ENCODE measurements at places on chromosomes 1 and 21. TPM values are rescaled to one million over a fixed set of nuclear protein-coding genes. Genes with fewer than 3 reads are reported as not detected.

DNA sequence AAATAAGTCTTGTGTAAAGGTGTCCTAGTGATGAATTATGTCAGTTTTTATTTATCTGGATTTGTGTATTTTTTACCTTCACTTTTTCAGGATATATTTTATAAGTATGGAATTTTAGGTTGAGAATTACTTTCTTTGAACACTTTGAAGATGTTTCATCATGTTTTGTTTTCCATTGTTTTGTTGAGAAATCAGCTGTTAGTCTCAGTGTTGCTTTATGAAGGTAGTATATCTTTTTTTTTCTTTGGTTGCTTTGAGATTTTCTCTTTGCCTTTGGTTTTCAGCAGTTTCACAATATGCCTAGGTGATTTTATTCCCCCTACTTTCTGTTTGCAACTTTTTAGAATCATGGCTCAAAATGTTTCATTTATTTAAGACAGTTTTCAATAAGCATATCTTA is 48.8 kb upstream of the PRKACB start:
- no peaks in the 10 kb centered on the region for H3K27me3 ChIP-seq
- H3K4me3 ChIP-seq, result no peak overlapping the region
- no peak overlapping the region for H3K27ac ChIP-seq
- H3K36me3 ChIP-seq, result no peaks in the 10 kb centered on the region
- no peak for DNase-seq

RGL1 gene
- 3.3 TPM for total RNA-seq

GRCh38 chr1:3905953-3906671 is 6.0 kb upstream of the C1orf174 start:
- H3K27ac ChIP-seq, result no peak overlapping the region
- no peak overlapping the region for H3K4me3 ChIP-seq
- no peak for DNase-seq

PPP1R8 gene
- total RNA-seq, result 66.3 TPM
